ENCODE measurements at places on chromosomes 3 and 15.

DNA sequence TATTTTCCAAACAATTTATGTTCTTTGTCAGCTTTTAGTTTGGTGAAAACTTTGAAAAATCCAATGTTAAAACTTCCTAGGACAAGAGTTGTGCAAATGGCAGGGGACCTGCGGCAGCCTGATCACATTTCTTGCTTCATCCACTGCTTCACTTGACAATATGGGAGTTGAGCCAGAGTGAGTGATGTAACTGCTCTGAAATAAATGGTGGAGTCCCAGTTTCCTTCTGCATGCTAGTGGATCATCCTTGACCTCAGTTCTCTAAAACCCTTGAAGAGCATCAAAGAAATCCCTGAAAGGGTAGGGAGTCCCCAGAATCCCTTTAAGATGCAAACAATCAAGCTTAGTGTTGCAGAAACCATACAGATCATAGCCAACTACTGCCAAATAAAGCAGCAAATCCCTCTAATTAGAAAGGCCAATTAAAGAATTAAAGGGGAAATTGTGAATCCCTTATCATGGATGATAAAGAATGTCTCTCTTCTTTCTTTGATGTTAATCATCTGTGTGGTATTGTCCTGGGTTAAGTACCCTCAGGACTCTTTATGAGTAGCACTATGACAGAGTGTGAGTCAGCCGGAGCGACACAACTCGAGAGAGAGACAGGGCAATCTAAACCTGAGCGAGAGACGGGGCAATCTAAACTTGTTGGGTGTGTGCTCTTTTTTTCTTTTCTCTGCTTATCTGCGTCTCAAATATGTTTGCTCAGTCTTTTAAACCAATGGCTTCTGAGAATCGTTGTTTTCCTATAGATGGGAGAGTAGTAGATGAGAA is 41.8 kb upstream of the GAP43 start:
- DNase-seq: no peak

DNA sequence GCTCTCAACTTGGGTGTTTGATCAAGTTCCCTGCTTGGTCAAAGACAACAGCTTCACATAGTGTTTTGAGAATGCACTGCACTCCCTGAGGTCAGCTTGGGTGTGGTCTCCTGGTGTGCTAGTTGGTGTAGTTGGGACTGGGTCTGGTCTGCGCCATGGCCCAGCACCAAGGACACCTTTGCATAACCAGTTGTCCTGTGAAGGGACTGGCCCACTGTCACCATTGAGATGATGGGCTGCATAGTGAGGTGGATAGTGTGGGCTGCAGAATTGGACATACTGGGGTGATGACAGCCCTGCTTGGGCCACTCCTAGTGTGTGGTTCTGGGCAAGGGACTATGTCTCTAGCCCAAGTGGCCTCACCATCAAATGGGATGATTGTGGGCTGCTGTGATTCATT is 9.5 kb downstream of the RPSA start:
- no peak for DNase-seq

GRCh38 chr3:140568131-140568530 is 109.7 kb upstream of the TRIM42 start:
- DNase-seq: no peak

GRCh38 chr3:160643994-160644393 is 33.0 kb upstream of the ARL14 start:
- DNase-seq: no peak

GRCh38 chr3:140290105-140290504 is 355.1 kb downstream of the CLSTN2 start:
- no peak for DNase-seq

DNA sequence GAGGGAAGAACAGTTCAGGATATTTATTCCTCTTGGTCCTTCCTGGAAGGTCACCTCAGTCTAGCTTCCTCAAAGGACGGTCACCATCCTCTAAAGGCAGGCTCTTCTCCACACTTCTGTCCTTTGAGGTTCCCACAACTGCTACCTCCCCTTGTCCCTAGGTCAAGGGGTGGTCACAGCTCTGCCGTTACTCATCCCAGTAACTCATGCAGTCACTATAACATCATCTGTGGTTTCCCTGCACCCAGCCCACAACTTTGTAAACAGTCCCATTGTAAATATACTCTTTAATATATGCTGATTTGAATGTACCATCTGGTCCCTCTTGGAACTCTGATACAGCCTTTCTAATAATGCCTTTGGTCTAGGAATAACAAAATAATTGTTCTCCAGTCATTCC is 887.4 kb downstream of the FHIT start:
- DNase-seq: no peak

DNA sequence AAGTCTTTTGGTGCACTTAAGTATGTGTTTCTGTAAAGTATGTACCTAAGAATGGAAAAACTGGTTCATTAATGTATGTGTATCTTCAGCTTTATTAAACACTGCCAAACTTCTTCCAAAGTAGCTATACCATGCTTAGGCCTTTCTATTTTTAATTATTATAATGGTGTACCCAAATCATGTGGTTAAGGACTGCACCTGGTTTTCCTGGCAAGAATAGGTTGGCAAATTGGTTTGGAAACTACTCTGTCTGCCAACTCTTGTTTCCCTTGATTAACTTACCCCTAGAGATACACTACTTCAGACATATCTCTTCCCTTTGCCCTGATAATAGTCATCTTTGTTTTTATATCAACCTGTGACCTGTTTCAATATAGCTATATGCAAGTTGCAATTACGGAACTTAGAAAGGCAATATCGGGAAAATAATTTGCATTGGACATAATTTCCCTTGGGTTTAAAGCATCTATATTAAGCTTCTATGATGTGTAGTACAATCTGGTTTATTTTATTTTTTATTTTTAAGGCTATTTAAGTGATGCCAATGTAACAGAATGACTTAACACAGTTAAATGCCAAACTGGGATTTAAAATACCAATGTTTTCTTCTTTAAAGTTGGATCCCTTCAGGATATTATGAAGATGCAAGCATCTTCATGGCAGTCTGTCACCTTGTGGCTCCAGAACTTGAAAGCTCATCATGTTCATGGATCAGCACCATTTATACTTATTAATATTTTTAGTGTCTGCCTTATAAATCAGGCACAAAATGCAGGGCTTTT is 40.6 kb upstream of the TMEM108 start:
- DNase-seq: no peak

GRCh38 chr3:157527131-157527881 is 24.1 kb upstream of the VEPH1 start:
- DNase-seq: no peak

- DNase-seq: no peak
Observed at GRCh38 chr3:60365360-60365759, 885.9 kb downstream of the FHIT start.

Data from activated T-helper 1 cell treated with anti-CD3 and anti-CD28 coated beads, Interleukin-2, amount 50 U/mL, for 16 hours (primary cell).